ENCODE measurements at places on chromosomes 5 and 9. TPM values are rescaled to one million over a fixed set of nuclear protein-coding genes. Genes with fewer than 3 reads are reported as not detected.

Gene OR2V1
- not detected for total RNA-seq

Gene DIPK1B
- not detected for total RNA-seq

Gene PAIP1
- total RNA-seq = 28.3 TPM

Gene THBS4
- total RNA-seq = 1.7 TPM

Gene SPATA31A1
- total RNA-seq = not detected

Gene OLFM1
- total RNA-seq = not detected

Gene POU5F2
- 1.5 TPM for total RNA-seq

Gene F2RL1
- 0.85 TPM for total RNA-seq

Gene CCDC112
- 1.7 TPM for total RNA-seq

Gene ENTREP1
- not detected for total RNA-seq
